Hippocampal formation (tissue), 2 donors: ENCODE measurements at places on chromosomes 4 and X.

DNA sequence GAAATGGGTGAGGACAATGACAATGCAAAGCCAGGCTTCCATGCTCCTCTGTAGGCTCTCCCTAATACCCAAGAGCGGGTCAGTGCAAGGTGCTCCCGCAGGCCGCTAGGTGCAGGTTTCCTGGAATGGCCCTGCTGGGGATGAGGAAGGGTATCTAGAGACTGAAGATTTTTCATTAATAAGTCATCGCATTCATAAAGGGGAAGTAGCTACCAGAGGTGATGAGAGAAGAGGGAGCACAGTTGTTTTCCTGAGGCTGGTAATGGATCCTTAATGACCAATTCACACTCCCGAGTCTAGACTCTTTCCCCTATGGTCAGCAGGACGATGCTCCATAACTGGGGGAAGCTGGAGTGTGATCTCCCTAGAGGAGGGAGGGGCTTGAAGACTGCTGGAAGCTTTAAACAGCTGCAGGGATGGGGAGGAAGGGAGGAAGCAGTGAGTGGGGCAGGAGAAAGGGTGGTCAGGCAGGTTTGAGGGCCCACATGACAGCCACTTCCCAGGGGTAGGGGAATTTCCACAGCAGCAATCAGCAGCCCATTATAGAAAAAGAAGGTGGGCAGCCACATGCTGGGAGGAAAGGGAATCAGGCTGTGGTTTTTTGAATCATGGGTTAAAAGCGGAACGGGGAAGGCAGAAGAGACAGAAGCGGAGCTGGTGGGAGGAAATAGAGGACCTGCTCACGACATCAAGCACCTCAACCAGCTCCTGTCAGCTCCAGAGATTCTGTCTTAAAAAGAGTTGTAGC is 10.2 kb upstream of the ATP6AP2 start:
- no peak for DNase-seq

DNA sequence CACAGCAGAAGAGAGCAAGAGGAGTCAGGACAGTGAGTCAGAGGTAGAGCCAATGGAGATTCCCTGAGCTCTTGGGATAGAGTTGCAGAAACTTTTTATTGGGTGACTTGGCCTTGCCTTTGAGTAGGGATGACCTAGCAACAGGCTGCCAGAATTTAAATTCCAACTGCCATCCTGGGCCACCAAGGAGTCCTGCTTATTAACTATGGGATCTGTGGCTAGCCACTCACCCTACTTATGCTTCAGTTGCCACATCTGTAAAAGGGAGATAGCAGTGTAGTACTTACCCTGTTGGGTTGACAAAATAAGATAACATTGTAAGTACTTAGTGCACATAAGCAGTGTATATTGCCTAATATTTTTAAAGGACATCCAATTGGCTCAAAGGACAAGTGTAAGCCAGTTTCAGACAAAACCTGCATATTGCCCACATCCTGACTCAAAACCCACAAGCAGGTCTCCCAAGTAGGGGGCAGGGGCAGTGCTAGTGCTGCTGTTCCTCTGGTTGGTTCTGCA is 43.5 kb upstream of the TMEM164 start:
- DNase-seq, result no peak

GRCh38 chrX:124209792-124210576 is 122.5 kb upstream of the TEX13D start:
- DNase-seq, result no peak

DNA sequence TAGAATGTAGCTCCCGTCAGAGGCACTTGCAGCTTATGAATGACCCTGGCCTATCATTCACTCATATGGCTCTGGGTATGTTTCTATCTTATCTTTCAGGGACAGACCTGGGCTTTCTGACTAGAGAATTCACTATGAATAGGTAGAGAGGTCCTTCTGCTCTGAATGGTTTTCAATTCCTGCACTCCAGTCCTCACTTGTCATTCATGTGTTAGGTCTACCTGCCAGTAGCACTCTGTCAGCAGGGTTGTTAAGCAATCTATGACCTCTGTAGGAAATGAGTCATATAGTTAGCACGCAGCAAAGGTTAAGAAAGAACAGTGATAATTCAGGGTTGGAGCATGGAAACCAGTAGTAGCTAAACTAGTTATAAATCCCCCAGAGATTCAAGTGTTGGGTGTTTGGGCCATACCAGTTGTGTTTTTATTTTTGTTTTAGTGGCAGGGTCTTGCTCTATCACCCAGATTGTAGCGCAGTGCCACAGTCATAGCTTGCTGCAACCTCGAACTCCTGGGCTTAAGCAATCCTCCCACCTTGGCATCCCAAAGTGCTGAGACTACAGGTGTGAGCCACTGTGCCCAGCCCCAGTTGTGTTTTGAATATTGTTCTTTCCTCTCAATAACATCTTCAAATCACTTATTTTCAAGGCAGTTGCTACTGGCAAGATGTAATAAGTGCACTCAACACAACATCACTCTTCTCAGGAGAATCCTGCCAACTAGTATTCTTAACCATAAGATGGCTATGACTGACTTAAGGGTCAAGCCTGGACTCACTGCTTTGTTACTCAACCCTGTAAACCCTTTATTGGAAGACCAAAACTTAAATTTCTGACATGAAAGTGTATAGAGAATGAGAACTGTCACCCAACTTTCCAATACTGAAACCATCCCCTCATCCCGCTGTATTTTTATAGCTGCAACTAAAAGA is 25.1 kb downstream of the ARL13A start:
- no peak for DNase-seq

- DNase-seq, result no peak
Measured at GRCh38 chr4:101288365-101289145, 58.8 kb downstream of the PPP3CA start.

GRCh38 chrX:136182414-136182813 is 35.1 kb downstream of the FHL1 start:
- DNase-seq, result no peak

- DNase-seq, result no peak
Measured at GRCh38 chrX:19613645-19614323, 98.5 kb upstream of the MAP3K15 start.
